NCI-H82 (cell line): ENCODE measurements at places on chromosomes 16 and 17.

DNA sequence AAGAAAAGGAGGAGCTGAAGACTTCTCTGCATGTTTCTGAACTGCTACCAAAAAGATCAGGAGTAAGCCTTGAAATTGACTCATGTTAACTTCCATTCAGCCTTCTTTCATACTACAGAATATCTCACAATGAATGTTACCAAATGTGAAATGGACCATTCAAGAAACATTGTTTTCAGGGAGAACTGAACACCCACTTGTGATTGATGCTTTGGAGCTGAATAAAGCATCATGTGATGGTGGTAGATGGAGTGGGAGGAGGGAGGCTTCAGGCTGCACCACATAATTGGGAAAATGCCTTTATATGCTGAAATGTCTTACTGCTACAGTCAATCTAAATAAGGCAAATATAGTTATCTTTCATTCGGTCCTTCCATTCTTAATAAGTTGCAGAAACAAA is 127.8 kb downstream of the CDH8 start:
- DNase-seq: no peak

- no peak for DNase-seq
Measured at GRCh38 chr17:14866266-14866665, 398.9 kb downstream of the PMP22 start.

GRCh38 chr17:41251261-41251660 is 1.8 kb downstream of the KRTAP9-4 start:
- DNase-seq: no peak

GRCh38 chr17:56451629-56452028 is 141.9 kb upstream of the NOG start:
- no peak for DNase-seq

DNA sequence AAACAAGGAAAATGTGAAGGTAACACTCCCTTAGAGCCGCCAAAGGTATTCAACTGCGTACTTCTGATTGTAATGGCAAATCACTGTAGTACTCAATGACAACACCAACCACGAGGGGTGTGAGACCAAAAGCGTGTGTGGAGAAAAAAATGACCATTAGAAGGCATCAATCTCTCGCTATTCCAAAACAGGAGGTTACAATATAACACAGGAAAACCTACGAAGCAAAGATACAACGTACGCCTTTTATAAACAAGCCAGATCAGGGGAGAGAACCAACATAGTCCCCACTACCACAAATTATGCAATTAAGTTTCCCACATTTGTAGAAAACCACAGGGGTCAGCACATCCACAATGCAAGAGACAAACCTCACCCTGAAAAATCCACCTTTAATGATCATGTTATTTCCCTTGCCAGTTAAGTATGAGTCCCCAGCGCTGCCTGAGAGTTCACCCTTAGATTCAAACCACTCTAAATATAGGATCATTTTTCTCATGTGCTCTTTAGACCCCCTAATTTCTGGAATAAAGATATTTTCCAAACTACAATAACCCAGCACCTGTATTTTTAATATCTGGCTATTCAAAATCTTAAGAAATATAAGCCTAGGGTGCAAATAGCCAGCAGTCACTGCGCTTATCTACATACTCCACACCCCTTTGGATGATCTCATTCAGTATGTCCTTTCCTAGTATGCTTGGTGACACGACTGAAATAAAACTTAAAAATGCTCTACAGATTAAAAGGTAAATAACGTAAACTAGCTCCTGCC is 12.4 kb downstream of the TEX14 start:
- DNase-seq: peak; percentile 98

DNA sequence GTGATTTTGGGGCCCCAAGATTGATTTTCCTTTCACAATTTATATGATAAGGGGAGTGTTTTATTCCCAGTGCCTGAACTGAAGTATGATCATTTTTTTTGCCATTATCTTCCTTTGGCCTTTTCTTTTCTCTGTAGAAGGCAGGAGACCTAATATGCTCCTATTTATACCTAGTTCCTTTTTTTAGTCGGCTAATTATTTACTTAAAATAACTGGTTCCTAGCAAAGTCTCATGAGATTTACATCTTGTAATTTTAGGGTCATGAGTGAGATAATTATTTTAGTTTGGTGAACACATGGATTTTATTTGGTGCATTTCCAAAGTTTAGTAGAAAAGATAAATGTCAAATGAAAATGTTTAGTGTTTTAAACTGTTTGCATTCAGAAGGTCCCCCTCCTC is 24.8 kb downstream of the SEC14L1 start:
- no peak for DNase-seq

- DNase-seq: peak; percentile 83
Measured at GRCh38 chr17:40069751-40070708, 7.3 kb downstream of the THRA start.

GRCh38 chr16:67651847-67652246 is 6.9 kb downstream of the CARMIL2 start:
- DNase-seq: no peak

- no peak for DNase-seq
Measured at GRCh38 chr16:19481296-19481695, 40.6 kb downstream of the GDE1 start.

DNA sequence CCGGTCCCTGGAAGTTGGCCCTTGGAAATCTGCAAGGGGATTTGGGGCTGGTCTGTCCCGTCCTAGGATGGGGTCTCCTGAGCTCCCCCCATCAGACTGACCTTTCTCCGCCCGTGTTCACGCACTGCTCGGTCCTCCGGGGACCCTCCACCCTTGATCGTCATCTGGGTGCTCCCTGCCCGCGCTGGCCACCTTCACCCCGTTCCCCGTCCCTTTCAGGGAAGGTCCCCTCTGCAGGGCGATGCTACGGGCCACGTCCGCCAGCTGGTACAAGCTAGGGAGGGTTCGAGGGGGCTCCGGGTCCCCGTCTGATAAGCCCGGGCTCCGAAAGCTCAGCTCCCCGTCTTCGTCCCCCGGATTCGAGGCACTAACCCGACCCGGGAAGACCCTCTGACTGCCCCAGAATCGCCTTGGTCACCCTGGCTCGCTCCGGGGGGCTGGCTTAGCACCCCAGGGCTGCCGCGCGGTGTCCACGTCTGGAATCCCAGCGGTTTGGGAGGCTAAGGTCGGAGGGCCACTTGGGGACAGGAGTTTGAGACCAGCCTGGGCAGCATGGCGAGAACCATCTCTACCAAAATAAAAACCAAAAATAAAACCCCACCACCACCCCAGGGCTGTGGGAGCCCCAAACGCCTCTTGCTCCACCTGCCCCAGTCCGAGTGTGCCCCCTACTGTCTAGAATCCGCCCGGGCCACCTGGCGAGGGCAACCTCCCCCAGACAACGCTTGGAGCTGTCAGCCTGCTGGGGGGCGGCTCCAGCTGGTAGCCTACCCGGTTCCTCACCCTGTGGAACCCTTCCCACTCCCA is 1.1 kb upstream of the SLC43A2 start:
- peak; percentile 83 for DNase-seq

GRCh38 chr17:49406421-49407061 is 8.1 kb downstream of the PHB1 start:
- no peak for DNase-seq

GRCh38 chr17:15507896-15508295 is 40.5 kb upstream of the CDRT4 start:
- no peak for DNase-seq

- DNase-seq: no peak
Measured at GRCh38 chr17:56038131-56038530, 115.1 kb upstream of the ANKFN1 start.

DNA sequence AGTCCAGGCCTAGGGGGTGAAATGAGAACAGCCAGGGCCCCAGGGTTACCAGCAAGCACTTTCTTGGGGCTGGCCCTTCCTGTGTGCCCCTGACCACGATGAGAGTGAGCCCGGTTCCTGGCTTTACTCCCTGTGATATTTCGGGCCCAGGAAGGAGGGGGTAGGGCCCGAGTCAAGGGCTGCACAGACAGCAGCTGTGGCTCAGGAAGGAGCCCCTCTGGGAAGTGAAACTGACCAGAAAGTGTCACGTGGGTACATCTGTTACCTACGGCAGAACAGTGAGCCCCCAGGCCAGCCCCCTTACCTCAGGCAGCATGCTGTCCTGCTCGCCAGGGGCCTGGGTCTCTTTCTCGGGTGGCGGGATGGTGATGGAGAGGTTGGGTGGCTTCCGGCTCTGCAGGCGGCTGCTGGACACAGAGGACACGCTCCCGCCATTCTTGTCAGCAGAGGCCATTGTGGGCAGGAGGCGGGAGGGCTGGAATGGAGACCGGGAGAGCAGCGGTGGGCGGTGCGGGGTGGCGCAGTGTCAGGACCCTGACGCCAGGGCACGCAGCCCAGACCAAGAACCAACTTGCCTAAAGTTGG is 13.8 kb downstream of the AANAT start:
- DNase-seq: no peak

GRCh38 chr16:52611817-52612673 is 65.1 kb upstream of the TOX3 start:
- no peak for DNase-seq

- no peak for DNase-seq
Measured at GRCh38 chr17:10789694-10790271, 14.1 kb downstream of the TMEM238L start.

GRCh38 chr17:4893272-4893671 is 6.1 kb upstream of the C17orf107 start:
- DNase-seq: no peak

DNA sequence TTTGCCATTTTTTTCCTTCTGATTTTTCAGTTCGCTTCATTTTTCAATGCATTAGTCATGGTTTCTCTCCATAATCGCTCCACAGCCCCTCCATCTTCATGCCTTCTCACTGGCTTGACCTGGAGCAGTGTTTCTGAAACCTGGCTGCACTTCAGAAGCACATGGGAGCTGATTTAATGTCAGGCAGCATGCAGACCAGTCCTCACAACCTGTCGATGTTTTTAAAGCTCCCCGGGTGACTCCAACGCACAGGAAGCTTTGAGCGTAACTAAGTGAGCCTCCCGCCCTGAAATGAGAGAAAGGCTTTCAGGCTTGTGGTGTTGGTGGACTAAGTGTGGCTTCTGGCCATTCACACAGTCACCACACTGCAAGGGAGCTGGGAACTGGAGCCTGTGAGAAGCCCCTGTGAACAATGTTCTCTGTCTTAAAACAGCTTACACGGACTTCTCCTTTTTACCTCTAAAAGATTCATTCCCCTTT is 16.8 kb upstream of the DRG2 start:
- DNase-seq: peak; percentile 87

DNA sequence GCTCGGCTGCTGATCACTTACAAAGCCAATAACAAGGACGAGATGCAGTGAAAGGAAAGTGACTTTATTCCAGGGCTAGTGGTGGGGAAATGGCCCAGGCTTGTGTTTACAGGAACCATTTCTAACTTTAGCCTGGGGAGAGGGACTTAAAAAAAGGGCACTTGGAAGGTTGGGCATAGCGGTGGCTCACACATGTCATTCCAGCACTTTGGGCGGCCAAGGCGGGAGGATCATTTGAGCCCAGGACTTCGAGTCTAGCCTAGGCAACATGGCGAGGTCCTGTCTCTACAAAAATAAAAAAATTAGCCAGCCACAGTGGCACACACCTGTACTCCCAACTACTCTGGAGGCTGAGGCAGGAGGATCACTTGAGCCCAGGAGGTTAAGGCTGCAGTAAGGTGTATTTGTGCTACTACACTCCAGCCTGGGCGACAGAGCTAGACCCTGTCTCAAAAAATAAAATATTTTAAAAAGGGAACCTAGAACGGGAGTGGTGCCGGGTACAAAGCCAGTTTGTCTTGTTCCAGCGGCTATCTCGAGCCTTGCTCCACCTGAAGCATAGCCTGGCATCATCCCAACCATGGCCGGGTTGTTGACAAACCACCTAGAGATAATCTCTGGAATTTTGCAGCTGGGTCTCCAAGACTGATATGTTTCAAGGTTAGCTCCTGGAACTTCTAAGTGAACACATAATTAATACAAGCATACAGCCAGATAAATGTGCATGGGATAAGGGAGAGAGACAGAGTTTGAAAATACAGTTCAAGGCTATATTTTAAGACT is 5.7 kb upstream of the TVP23A start:
- no peak for DNase-seq

DNA sequence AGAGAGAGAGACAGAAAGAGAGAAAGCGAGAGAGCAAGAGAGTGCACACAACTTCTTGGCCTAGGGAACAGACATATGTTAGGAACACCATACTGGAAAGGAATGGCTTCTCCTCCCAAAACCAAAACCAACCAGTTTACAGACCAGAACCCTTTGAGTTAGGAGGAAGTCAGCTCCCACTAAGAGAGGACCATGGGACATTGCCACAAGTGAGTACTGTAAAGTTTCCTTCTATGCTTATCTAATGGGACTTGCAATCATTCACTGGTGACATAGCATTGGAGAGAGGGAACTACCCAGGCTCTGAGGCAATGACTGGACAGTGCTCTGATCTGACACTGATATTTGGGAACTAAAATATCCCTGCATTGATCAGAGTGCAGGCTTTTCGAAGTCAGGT is 32.4 kb downstream of the TBC1D3B start:
- no peak for DNase-seq

DNA sequence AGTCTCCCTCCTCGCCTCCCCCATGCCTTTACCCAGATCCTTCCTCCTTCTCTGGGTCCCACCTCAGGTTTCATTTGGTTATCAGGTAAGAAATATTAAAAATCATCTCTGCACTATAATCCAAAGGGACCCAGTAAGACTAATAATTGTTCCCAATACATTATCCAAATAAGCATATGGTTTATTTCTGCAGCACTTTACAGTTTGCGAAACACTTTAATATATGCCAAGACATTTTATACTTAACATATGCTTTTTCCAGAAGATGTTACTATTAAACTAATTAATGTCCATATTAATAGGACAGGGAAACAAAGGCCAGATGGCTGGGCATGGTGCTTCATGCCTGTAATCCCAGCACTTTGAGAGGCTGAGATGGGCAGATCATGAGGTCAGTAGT is 33.3 kb downstream of the CD300LF start:
- DNase-seq: no peak

- no peak for DNase-seq
Measured at GRCh38 chr16:69892378-69892777, 58.8 kb upstream of the CLEC18A start.

GRCh38 chr16:86476956-86477534 is 33.3 kb upstream of the FOXF1 start:
- DNase-seq: no peak

DNA sequence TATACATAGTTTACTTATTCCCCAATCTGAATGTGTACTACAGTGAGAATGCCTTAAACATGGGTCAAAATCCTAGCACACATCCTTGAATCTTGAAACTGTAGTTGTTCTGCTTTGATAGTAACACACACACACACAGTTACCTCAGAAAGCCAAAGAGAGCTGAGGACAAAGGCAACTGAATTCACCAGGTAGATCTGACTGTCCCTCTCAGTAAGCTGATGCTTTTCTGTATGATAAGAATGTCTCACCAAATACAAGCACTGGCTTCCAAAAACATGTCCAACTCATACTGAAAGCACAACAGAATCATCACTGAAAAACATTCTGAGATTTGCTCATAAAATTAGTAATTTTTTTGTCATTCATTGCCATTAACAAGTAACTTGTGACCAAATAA is 104.3 kb upstream of the DYNLRB2 start:
- DNase-seq: no peak

GRCh38 chr16:75317101-75317522 is 65.7 kb upstream of the BCAR1 start:
- no peak for DNase-seq
